ENCODE measurements at places on chromosomes 2 and 18.

- DNase-seq, result peak; percentile 25
Observed at GRCh38 chr2:183024339-183025095, 13.7 kb downstream of the NCKAP1 start.

GRCh38 chr2:239240414-239240881 is 160.4 kb downstream of the HDAC4 start:
- no peak for DNase-seq

DNA sequence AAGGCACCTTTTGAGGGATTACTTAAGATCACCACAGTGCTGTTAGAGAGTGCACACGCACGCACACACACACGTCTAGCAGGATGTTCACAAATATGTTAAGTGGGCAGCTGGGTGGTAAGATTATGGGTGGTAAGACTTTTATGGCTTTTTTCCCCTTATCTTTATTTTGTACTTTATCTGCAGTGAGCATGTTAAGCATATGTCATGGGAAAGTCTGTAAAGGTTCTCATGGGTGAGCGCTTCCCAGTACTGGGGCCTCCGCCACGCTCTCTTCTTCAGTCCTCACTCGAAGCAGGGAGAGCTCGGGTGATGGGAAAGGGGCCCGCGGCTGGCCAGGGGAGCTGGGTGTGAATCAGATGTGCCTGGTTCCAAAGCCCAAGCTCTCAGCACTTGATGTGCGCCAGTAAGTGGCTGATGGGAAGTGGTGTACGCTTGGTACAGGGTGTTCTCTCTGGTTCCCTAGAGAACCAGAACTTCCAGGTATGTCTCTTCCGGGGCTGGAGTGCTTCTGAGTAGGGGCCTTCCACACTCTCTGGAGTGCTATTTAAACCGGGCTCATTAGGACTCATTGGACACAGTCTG is 83.9 kb upstream of the YWHAQ start:
- DNase-seq, result no peak

- DNase-seq, result no peak
Observed at GRCh38 chr2:194252127-194252526, 1404.9 kb upstream of the SLC39A10 start.
